ENCODE measurements at places on chromosomes 1 and 21.

- no peak for DNase-seq
These were observed 457 bp downstream of the TRAPPC3 start for GRCh38 chr1:36148821-36149236.

GRCh38 chr1:209823143-209824041 is 4.4 kb upstream of the UTP25 start:
- no peak for DNase-seq

DNA sequence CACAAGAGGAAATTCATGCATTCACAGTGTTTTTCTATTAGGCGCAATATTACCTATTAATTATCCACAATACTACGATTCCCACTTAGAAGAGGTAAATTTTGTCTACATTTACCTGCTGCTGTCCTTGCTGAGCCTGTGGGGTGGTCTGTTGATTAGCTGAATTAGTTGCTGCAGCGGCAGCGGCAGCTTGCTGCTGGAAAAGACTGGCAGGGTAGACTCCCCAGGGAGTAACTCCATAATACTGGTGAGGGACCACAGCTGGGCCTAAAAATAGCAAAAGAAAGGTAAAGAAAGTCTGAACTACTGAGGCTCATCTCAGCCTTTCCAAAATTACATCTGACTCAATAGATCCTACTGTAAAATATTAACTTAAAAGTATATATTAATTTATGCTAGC is 66.0 kb upstream of the SDC3 start:
- no peak for DNase-seq

DNA sequence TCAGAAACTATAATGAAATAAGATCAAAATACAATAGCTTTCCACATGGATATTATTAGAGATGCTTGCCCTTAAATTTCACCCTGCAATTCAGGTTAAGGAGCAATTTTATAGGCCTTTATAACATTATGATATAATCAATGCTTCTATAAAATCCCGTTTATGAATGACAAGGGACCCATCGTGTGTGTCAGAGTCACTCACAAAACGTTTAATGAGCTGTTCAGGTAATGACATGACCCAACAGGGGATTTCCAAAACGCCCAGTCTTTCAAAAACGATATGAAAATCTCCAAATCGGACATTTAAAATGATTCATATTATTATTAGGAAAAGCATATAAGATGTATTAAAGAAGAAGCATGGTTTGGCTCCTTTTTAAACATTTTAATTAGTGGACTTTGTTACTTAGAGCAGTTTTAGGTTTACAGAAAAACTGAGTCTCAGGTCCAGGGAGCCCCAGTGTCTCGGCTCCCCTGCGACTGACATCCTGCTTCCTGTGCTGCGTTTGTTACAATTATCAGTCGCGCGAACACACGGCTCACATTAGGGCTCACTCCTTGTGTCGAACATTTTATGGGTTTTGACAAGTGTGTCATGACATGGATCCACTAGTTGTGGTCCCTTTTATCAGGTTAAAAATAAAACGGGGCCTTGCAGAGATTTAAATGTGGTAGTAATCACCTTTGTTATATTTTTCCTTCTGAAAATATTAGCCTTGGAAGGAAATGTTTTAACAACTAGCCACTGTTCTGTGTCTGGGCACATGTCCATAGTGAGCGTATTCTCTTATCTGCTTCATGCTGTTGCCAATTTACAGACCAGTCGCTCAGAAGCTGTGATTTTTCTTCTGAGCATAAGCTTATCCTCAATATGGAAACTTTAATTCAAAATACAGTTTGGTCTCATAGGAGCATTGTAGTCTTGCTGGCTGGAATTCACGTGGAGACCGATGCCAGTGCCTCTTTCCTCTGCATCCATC is 52.0 kb upstream of the POFUT2 start:
- DNase-seq: no peak

GRCh38 chr1:109105881-109106280 is 8.0 kb upstream of the ELAPOR1 start:
- no peak for DNase-seq

DNA sequence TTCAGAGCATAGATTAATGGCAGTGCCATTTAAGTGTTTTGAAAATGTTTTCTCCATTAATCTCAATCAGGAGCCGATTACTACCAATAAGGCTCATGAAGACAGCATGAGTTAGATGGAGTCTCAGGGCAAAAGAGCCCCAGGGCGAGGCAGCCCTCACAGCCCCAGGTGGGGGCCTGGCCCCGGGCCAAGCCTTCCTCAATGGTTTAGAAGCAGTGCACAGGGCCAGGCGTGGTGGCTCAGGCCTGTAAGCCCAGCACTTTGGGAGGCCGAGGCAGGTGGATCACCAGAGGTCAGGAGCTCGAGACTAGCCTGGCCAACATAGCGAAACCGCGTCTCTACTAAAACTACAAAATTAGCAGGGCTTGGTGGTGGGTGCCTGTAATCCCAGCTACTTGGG is 348.1 kb upstream of the VAMP3 start:
- DNase-seq: peak; percentile 6

- no peak for DNase-seq
These were observed 246.9 kb upstream of the IRF2BP2 start for GRCh38 chr1:234856845-234857245.

- DNase-seq: no peak
These were observed 593.4 kb downstream of the PLPP3 start for GRCh38 chr1:55986003-55986402.

- DNase-seq: no peak
These were observed 88.9 kb downstream of the CRB1 start for GRCh38 chr1:197356723-197357533.

DNA sequence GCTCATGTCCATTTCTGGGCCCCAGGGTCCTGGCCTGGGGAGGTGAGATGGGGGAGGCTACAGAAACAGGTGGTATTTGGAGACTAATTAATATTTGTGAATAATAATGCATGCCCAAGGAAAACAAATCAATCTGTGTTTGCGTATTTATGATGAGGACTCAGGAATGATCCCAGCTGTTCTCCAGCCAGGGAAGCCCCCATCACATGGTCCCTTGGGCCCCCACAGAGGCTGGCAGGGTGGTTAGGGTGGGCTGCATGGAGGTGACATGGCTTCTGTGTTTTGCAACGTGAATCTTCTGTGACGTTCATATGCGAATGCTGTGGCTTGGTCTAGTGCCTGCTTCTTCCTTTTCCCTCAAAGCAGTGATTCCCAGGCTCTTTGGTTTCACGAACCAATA is 10.5 kb downstream of the PTPRF start:
- no peak for DNase-seq

DNA sequence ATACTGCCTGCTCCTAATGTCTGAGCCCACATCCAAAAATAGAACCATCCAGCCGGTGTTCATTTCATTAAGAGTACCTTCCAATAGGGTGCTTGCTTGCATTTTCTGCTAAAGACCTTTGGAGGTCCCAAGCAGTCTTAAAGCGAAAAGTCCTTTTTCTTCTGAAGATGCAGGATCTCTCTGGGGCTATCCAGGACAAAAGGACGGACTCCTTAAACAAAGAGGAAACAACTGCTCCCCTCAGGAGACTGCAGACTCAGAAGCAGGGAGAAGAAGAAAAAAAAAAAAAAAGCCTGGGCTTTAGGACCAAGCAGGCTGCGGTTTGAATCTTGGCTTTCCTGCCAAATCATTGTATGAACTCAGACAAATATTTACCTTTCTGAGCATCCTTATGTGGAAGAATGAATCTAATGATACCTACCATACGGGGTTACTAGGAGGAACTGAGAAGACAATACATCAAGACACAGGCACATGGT is 204.0 kb downstream of the PLPP3 start:
- no peak for DNase-seq
